Fibroblast of the conjunctiva (primary cell): ENCODE measurements at places on chromosomes 5 and 9.
A peak's percentile ranks its signal among the peaks of the same experiment; 100 is the strongest.

- no peak for DNase-seq
These were observed 275 bp downstream of the AHRR start for GRCh38 chr5:321726-322251.

DNA sequence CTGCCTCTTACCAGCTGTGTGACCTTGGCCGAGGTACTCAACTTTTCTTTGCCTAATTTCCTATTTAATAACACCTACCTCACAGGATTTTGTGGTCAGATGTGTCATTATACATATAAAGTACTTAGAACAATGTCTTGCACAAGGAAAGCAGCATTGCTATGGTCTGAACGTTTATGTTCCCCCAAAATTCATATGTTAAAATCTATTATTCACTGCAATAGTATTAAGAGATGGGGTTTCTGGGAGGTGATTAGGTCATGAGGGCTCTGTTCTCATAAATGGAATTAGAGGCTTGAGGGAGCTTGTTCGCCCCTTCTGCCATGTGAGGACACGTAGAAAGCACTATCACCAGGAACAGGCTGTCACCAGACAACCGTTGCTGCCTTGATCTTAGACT lies 10.9 kb upstream of the RNF145 start:
- no peak for DNase-seq

GRCh38 chr9:125258832-125259534 lies 2.6 kb upstream of the GAPVD1 start:
- DNase-seq, result no peak

GRCh38 chr5:145548097-145548496 lies 287.0 kb downstream of the PRELID2 start:
- DNase-seq, result no peak

DNA sequence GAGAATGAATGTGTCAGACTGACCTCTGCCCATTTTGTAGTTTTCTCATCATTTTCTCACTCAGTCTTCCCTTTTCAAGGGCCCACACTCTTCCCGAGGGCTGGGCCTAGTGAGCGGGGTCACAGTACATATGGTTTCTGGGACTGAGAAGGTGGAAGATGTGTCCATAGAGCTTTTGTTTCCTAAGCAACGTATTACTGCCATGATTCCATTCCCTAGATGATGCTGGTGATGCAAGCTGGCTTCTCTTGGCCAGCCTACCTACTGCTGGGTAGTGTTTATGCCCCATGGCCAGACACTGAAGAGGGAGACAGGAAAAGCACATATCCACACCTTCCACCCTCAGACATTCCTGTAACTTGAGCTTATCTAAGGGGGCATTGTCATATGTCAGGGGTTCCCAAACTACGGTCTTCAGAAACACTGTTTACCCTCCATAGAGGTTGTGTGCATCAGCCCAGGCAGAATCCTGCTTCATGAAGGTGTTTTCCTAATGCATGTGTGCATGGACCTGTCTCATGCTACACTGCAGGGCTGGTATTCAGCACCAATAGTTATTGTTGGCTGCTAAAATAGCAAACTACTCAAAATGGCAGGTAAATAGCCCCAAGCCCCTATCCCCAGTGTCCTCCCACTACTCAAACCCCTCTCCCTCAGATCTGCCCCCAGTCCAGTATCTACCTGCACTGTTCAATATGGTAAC lies 9.5 kb downstream of the IRF1 start:
- no peak for DNase-seq

- DNase-seq, result peak; percentile 32
These were observed 91.2 kb upstream of the CHD1 start for GRCh38 chr5:99019812-99020697.

GRCh38 chr9:1100201-1100600 lies 50.0 kb downstream of the DMRT2 start:
- DNase-seq, result no peak

DNA sequence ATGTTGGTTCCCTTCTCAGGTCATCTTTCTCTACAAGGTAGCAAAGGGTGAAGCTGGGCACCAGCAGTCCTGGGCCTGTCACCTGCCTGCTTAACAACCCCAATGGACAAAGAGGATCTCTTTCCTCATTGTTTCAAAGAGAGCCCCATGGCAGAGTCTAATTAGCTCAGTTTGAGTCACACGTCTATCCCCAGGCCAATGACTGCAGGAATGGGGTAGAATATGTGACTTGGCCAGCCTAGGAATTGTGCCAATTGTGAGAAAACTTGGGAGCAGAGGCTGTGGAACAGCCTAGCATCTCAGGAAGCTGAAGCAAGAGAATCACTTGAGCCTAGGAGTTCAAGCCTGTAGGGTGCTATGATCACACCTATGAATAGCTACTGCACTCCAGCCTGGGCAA lies 3.6 kb upstream of the RAPGEF1 start:
- no peak for DNase-seq

- no peak for DNase-seq
These were observed 404.7 kb downstream of the TLE4 start for GRCh38 chr9:79976257-79977073.

DNA sequence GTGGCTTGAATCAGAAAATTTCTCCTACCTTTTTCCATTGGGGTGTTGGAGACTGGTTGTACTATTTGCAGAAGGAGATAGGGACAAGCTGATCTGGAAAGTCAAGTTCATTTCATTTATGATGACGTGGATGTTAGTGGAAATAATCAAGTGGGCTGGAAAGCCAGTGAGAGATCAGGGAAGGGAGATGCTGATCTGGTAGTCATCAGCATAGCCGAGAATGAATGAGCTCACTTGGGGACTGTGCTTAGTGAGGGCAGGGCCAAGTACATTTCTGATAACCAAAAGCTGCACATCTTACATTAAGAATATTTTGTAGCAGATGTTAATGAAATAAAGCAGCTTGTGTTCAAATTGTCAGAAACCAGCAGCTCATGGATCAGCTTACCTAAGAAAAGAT lies 12.1 kb downstream of the MAN2A1 start:
- no peak for DNase-seq
